ENCODE measurements at places on chromosomes 5 and 9. TPM values are rescaled to one million over a fixed set of nuclear protein-coding genes. Genes with fewer than 3 reads are reported as not detected.
A peak's percentile ranks its signal among the peaks of the same experiment; 100 is the strongest.

DNA sequence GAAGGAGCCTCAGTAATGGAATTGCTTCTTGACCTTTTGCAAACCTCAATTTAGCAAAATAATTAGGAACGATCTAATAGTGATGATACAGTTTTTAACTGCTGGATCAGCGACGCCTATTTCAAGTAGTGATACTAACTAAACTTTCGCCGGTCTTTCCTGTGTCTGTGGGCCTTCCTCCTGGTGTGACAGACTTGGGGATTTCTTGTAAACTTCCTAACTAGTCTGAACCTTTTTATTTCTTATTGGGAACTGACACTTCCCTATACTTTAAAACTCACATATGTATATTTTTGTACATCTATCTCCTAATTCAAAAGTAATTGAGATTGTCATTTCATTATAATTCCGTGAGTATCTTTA is 15.2 kb downstream of the ITGA1 start:
- no peak overlapping the region for H3K27ac ChIP-seq
- no peak overlapping the region for H3K4me3 ChIP-seq
- peaks cover 5% of the 10 kb centered on the region for H3K36me3 ChIP-seq
- no peaks in the 10 kb centered on the region for H3K27me3 ChIP-seq
- DNase-seq: no peak

DNA sequence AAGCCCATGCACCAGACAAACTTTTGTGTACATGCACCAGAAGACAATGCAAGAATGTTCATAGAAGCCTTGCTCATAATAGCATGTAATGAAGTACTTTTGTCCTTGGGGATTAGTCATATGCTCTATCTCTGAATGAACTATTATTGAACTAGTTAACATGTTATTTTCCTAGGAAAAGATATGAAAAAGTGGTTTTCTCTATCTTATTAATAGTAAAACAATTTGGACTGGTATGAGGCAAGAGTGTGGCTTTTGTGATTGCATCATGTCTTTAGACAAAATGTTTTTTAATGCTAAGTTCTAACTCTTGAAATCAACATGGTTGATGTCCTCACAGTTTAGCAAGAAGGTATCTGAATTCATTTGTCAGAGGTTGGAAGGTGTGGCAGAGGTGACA is 55.7 kb upstream of the SPDL1 start:
- no peaks in the 10 kb centered on the region for H3K36me3 ChIP-seq
- H3K27ac ChIP-seq: no peak overlapping the region
- H3K4me3 ChIP-seq: no peak overlapping the region
- H3K4me1 ChIP-seq: no peaks in the 10 kb centered on the region
- H3K27me3 ChIP-seq: no peaks in the 10 kb centered on the region

CDH10 gene
- total RNA-seq: not detected

GRCh38 chr5:159669559-159669958 is 246.7 kb upstream of the ADRA1B start:
- no peak overlapping the region for H3K27ac ChIP-seq
- no peaks in the 10 kb centered on the region for H3K36me3 ChIP-seq
- DNase-seq: no peak
- no peaks in the 10 kb centered on the region for H3K27me3 ChIP-seq

IFNW1 gene
- total RNA-seq: not detected

DNA sequence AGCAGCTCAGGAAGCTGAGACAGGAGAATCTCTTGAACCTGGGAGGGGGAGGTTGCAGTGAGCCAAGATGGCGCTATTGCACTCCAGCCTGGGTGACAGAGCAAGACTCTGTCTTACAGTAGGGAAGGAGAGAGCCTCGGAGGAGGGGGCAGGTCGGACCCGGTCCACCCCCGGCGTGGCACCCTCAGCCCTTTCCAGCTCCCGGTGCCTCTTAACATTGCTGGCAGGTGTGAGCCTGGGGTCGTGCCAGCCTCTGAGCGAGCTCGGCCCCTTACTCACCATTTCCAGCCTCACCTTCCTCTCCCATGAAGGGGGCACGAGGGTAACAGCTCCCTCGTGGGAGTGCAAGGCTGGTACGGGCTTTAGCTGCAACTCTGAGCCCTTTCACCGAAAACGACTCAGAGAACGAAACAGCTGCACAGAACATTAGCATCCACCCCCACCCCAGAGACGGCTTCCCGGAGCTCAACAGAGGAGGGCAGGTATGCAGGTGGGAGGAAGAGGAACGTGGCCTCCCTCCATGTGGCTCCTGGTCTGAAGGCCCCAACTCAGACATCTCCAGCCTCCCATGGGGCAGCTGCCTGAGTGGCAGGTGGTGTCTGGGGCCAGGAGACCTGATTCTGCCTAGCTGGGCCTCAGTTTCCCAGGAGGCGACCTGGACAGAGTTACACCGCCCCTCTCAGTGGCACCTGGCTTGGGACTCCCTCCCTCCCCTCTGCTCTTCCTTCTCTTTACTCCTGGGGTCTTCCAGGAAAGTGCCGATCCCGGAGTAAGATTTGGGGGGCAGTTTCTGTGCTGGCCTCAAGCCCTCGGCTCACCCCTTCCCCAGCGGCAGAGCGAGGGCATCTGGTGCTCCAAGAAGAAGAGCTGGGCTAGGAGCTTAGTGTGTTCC is 28.5 kb upstream of the ABO start:
- H3K4me3 ChIP-seq: no peak overlapping the region
- no peaks in the 10 kb centered on the region for H3K4me1 ChIP-seq
- DNase-seq: no peak
- no peak overlapping the region for H3K27ac ChIP-seq

DNA sequence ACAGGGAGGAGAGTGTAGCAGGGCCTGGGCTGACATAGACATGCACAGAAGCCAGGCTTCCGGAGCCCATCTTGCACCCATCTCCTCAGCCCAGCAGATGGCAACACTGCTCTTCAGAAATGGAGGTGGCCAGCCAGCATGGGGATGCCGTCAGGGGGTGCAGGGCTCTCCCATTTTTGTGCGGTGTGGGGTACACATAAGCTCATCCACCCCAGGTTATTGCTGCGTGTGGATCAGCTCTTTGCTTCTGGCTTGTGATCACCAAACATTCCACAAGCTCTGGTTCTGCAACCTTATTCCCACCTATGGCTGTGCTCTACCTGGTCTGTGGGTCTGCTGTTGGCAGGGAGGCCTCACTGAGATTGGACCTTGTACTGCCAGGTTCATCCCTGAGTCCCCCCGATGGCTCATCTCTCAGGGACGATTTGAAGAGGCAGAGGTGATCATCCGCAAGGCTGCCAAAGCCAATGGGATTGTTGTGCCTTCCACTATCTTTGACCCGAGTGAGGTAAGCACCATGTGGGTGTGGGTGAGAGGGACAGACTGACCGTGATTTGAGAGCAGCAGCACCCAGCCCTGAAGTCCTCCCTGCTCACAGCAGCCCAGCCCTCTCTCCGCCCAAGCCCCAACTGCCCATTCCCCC is 17.3 kb downstream of the SLC22A5 start:
- H3K27ac ChIP-seq: peak overlapping the region; percentile 47
- peak; percentile 90 for DNase-seq
- H3K4me3 ChIP-seq: no peak overlapping the region

DNA sequence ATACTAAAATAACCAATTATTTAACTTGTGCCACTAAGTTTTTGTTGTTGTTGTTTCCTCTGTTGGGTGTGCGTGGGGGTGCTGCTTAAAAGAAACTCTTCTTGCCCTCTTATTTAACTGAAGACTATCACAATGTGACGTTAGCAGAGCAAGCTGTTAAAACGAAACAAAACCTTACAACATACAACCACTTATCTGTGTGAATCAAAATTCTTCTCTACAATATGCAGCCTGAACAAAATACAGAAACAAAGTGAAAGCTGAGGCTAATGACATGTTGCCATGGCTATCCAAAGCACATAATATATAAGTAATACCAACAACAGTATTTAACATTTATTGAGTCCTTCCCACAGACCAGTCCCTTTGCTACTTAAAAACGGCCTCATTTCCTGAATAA is 291.0 kb downstream of the FBXL17 start:
- H3K27ac ChIP-seq: no peak overlapping the region
- H3K27me3 ChIP-seq: no peaks in the 10 kb centered on the region
- no peaks in the 10 kb centered on the region for H3K4me1 ChIP-seq
- DNase-seq: no peak
- no peaks in the 10 kb centered on the region for H3K36me3 ChIP-seq

DNA sequence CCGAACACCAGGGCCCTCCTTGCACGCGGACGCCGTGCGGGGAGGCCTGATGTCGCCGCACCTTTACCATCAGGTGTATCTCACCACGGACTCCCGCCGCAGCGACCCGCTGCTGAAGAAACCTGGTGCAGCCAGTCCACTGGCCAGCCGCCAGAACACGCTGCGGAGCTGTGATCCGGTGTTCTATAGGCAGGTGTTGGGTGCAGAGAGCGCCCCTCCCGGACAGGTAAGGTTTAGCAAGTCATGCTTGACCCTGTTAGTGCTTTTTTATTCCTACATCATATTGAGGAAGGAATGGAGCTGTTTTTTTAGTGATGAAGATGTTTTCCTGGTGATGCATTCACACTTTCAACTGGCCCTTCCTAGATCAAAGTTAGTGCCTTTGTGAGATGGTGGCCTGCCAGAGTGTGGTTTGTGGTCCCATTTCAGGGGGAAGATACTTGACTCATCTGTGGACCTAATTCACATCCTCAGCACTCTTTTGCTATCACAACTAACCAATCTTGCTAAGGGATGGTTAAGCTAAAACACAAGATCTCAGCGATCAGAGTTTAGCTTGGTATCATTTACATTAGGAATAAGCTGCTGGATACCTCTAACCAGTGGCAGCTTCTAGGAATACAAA is 2.7 kb downstream of the PCDHGC3 start:
- no peak for DNase-seq
- H3K27ac ChIP-seq: no peak overlapping the region
- H3K36me3 ChIP-seq: no peaks in the 10 kb centered on the region
- H3K27me3 ChIP-seq: no peaks in the 10 kb centered on the region
- H3K4me1 ChIP-seq: peaks cover 9% of the 10 kb centered on the region

PAEP gene
- not detected for total RNA-seq

All from Peyer's patch (tissue), 4 donors.